ENCODE measurements at places on chromosomes 11 and 22.
A peak's percentile ranks its signal among the peaks of the same experiment; 100 is the strongest.

GRCh38 chr11:132632641-132633124 is 899.6 kb downstream of the OPCML start:
- DNase-seq: no peak

- no peak for DNase-seq
Observed at GRCh38 chr11:87212891-87213290, 175.2 kb downstream of the TMEM135 start.

GRCh38 chr11:126405906-126406305 is 50.4 kb downstream of the ST3GAL4 start:
- DNase-seq: no peak

GRCh38 chr11:92880381-92880780 is 89.1 kb upstream of the MTNR1B start:
- DNase-seq: no peak

DNA sequence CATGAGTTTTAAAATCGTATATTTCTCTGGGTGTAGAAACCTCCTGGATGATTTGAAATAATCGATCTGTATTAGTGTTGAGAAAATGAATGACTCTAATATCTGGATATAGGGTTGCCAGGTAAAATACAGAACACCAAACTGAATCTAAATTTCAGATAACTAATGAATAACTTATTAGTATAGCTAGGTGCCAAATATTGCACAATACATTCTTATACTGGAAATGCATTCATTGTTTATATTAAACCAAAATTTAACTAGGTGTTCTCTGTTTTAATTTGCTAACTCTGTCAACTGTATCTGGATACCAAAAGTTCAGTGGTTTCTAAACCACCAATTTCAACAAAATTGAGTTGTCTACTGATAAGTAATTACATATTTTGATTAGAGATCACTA is 2.5 kb upstream of the BIRC3 start:
- no peak for DNase-seq

DNA sequence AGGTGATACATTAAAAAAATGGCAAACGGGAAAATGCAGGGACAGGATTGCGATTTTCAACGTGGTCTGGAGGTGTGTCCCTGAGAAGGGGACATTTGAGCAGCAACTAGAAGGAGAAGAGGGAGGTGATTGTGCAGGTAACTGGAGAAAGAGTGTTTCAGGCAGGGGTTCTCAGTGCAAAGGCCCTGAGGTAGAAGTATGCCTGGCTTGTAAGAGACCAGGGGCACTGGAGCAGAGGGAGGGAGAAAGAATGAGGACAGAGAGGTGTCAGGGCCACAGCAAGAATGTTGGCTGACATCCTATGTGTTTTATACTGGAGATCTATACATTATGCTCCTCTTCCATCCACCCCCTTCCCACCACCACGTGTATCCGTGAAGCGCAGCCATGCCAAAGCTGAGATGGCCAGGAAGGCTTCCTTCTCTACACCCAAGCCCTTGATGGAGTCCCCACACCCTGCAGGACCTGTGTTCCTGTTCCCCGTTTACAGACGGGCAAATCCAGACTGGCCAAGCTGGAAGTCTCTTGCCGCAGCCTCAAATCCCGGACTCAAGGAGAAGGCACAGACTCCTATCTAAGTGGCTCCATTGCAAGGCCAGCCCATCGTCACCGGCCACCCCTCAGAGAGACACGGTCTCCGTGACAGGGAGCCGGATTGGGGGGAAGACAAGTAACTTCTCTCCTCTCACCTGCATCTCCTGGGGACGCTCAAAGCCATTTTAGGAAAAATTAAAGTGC is 416.1 kb downstream of the MN1 start:
- DNase-seq: no peak

GRCh38 chr11:48019217-48019584 is 38.8 kb downstream of the PTPRJ start:
- peak; percentile 40 for DNase-seq

- no peak for DNase-seq
Observed at GRCh38 chr11:102592131-102592530, 33.0 kb downstream of the MMP20 start.

DNA sequence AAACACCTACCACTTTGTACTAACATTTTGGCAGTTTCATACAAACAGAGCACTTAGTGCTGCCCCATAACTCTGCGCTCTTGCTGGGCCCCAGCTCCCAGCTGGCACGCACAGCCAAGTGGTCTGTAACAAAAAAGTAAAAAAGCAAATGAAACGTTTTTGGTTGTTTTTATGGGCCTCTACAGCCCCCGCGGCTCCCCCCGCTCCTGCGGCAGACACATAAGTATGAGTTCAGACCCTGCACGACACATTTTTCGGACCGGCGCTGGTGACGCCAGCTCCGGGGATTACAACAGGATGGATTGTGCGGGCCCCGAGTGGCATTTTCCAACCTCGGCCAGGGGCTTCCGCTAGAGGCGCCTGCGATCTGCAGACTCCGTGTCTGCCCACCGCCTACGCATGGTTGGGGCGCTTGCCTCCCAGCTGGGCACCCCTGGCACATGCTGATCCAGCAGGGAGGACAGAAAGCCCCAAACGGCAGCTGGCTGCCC is 418.2 kb downstream of the SOX6 start:
- DNase-seq: no peak

DNA sequence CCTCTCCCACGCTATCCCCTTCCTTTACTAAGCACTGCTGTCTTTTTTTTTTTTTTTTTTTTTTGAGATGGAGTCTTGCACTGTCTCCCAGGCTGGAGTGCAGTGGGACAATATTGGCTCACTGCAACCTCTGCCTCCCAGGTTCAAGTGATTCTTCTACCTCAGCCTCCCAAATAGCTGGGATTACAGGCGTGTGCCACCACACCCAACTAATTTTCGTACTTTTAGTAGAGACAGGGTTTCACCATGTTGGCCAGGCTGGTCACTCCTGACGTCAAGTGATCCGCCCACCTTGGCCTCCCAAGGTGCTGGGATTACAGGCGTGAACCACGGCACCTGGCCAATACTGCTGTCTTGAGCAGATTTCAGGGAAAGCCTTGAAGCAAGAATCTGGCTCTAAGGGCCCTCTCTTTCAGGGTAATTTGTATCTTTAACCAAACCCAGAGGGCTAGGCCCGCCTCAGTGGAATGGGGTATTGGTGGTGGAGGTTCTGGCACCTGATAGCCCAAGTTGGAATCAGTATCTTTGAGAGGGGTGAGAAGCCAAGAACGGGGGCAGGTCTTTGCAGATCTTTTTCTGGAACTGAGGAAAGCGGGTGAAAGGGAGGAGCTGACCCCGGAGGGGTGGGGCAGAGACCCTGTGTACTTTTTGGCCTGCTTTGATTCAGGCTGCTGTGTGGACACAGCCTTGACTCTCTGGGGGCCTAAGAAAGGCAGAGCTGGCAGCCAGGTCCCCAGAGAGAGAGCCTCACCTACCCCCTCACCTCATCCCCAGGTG is 37.0 kb downstream of the TRIOBP start:
- no peak for DNase-seq

- peak; percentile 3 for DNase-seq
Observed at GRCh38 chr11:107562647-107563208, 2.8 kb downstream of the ALKBH8 start.

DNA sequence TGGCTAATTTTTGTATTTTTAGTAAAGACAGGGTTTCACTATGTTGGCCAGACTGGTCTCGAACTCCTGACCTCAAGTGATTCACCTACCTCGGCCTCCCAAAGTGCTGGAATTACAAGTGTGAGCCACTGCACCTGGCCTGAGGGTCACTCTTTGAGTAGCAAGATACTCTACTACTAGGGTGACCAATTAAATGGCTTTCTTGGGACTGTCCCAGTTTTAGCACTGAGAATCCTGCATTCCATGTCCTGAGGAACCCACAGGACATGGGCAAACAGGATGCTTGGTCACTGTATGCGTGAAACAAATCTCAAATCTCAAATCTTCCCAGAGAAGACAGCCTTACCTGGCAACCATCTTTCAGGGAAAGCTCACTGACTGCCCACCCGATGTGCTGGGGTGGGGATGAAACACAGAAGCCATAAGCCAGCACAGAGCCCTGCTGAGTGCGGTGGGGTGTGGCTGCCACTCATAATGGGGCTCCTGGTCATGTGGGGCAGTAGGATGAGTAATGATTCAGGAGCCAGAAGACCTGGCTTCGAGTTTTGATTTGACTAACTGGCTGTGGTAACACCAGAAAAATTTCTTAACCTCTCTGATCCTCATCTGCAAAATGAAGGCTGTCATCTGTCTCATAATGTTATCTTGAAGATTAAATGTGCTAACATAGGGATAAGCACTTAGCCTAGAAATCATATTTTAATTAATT is 11.5 kb downstream of the CLMP start:
- peak; percentile 26 for DNase-seq

DNA sequence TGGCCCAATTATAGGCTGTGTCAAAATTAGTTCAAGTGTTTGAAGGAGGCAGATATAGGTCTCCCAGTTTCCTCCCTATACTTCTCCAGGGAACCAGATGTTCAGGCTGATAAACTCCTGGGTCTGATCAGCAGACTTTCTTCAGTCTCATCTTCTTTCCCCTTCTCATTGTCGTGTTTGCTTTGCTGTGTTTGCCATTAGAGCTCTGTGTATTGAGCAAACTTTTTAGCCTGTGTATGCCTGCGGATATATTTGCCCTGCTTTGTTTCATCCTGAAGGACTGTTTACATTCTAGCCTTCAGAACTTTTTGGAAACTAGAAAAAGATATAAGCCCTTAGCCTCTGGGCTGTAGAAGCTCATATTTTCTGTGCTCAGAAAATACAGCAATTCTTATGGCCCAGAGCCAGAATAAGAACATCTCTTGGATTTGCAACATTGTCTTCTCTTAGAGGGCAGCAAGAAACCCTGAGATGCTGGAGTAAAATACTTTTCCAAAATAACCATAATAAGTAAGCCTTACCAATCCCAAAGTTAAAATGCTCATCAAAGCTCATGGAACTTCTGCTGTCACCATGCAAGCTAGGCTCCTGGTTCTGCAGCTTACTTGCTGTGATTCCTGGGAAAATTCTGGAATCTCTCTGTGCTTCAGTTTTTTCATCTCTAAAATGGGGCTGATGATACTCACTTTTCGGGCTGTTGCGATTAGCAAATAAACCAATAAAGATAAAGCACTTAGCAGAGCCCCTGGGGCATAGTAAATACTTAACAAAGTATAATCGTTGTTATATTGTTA is 34.1 kb upstream of the ME3 start:
- DNase-seq: no peak

- no peak for DNase-seq
Observed at GRCh38 chr11:17531636-17532113, 12.5 kb downstream of the USH1C start.

- DNase-seq: no peak
Observed at GRCh38 chr11:93907901-93908300, 57.5 kb upstream of the VSTM5 start.

DNA sequence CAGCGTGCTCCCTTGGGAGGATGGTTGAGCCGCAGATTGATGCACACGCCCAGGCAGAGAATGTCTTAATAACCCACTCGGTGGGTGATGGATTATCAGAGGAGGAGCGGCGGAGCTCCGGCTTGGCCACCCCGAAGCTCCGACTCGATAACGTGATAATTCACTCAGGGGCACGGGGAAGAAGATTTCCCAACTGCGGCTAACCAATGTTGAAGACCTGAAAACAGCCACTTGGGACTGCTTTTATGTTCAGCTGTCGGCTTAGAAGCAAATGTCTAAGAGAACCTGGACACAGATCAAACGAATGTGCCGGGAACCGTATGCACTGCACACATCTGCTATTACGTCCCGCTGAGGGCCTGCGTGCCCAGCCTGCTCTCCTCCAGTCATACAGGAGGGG is 206.8 kb upstream of the CADM1 start:
- DNase-seq: no peak

GRCh38 chr11:86243396-86243795 is 1.2 kb upstream of the EED start:
- no peak for DNase-seq

GRCh38 chr11:7582338-7582985 is 68.7 kb downstream of the PPFIBP2 start:
- no peak for DNase-seq

DNA sequence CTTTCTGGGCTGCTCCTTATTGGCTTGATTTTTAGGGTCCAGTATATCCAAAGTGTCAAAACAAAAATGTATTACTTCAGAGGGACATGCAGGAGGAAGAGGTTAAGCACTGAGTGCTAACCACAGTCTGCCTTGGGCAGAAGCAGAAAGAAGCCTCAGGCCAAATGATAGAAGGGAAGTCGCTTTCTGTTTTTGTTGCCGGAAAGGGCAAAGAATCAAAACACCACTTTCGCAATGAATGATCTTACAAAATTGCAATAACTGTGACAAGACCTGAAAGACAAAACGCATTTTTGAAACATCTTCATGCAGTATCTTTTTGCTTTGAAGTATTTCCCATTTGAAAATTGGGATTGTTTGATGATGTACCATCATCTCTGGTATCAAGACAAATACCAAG is 70.1 kb upstream of the PICALM start:
- peak; percentile 12 for DNase-seq

GRCh38 chr11:63769042-63769713 is 603 bp upstream of the ZFTA start:
- peak; percentile 53 for DNase-seq

GRCh38 chr11:48354013-48354412 is 12.3 kb downstream of the OR4C5 start:
- no peak for DNase-seq

DNA sequence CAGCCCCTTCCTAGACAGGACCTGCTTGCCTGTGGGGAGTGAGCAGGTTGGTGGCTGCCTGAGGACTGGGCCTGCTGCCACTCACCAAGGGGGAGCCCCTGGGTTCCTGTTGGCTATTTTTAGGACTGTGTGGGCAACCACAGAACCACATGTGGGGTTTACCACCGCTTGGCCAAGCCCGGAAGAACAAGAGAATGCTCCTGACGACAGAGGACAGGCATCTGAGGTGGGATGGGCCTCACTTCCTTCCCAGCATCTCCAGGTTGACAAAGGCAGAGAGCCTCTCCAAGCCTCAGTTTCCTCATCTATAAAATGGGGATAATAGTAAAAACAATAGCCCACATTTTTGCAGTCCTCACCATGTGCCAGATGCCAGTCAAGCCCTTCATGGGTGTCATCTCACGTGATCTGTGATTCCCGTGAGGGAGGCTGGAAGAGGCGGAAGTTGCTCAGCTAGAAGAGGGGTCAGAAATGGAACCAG is 43.6 kb downstream of the LRRC32 start:
- DNase-seq: peak; percentile 73

DNA sequence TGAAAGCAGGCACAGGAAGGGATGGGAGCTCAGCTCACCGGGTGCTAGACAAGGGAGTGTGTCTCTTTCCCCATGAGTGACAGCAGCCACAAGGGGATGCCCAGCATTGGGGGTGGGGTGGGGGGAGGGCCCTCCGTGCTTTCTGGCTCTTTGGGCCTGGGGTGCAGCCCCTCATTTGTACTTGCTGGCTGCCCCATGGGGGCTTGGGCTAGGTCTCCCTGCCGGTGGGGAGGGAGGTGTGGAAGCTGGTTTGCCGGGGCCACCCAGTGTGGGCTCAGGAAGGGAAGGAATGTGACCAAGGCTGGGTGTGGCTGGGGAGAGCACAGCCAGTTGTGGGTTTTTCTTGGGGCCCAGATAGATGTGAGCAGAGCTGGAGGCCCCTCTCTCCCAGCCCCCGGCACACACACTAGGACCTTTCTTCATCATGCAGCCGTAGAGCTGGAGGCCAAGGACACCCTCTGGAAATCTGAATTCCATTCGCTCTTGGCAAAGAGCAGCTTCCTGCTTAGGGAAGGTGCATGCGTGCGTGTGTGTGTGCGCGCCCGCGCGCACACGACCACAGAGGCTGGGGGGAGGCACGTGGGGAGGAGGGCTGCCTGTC is 25.8 kb downstream of the KCNQ1OT1 start:
- no peak for DNase-seq
